Chondrocyte (in vitro differentiated cells): ENCODE measurements at places on chromosomes 16 and 17. TPM values are rescaled to one million over a fixed set of nuclear protein-coding genes. Genes with fewer than 3 reads are reported as not detected.

ABCA6 gene
- total RNA-seq: 0.26 to 0.46 TPM (median 0.30 TPM) in 3 replicates

TP53TG3B gene
- total RNA-seq: not detected in 3 replicates

- H3K4me1 ChIP-seq: peaks cover 12% of the 10 kb centered on the region
- no peak overlapping the region for H3K4me3 ChIP-seq
- H3K36me3 ChIP-seq: no peaks in the 10 kb centered on the region
- H3K27ac ChIP-seq: no peak overlapping the region
- no peaks in the 10 kb centered on the region for H3K27me3 ChIP-seq
- no peak for DNase-seq
Observed at GRCh38 chr16:84950906-84951305, 60.4 kb downstream of the ZDHHC7 start.

DNA sequence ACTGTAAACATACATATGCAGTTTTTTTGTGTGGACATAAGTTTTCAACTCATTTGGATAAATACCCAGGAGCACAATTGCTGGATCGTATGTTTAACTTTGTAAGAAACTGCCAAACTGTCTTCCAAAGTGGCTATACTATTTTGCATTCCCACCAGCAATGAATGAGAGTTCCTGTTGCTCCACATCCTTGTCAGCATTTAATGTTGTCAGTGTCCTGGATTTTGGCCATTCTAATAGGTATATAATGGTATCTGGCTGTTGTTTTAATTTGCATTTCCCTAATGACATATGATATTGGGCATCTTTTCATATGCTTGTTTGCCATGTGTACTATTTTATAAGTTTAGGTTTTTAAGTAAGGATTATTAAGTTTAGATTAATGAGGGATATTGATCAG lies 14.1 kb downstream of the TANGO6 start:
- no peaks in the 10 kb centered on the region for H3K4me1 ChIP-seq
- peaks cover 8% of the 10 kb centered on the region for H3K36me3 ChIP-seq
- no peaks in the 10 kb centered on the region for H3K27me3 ChIP-seq
- DNase-seq: no peak
- no peak overlapping the region for H3K27ac ChIP-seq

GRCh38 chr17:62760059-62760944 lies 47.8 kb downstream of the MARCHF10 start:
- DNase-seq: no peak
- H3K4me3 ChIP-seq: no peak overlapping the region
- H3K4me1 ChIP-seq: peaks cover 5% of the 10 kb centered on the region
- no peaks in the 10 kb centered on the region for H3K36me3 ChIP-seq
- no peak overlapping the region for H3K27ac ChIP-seq
